ENCODE measurements at places on chromosomes 2 and 18.

DNA sequence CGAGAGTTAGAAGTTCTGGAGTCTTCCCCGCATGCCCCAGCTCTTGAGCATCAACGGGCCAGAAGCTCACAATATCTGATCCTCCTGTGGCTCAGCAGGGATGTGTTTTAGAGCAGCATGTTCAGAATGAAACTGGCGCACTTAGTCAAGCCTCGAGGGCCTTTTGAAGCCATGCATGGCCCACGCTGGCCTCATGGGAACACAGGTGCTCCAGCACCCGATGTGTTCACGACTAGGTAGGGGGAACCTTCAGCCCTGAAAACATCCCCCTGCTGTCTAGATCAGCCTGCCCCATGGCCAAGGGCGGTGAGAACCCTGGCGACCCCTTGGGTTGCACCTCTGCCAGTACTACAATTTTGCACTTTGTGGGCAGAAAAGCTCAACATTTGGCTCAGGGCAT is 32.8 kb downstream of the MSH6 start:
- DNase-seq, result no peak

GRCh38 chr2:175168564-175168945 is 552 bp upstream of the ATF2 start:
- no peak for DNase-seq

DNA sequence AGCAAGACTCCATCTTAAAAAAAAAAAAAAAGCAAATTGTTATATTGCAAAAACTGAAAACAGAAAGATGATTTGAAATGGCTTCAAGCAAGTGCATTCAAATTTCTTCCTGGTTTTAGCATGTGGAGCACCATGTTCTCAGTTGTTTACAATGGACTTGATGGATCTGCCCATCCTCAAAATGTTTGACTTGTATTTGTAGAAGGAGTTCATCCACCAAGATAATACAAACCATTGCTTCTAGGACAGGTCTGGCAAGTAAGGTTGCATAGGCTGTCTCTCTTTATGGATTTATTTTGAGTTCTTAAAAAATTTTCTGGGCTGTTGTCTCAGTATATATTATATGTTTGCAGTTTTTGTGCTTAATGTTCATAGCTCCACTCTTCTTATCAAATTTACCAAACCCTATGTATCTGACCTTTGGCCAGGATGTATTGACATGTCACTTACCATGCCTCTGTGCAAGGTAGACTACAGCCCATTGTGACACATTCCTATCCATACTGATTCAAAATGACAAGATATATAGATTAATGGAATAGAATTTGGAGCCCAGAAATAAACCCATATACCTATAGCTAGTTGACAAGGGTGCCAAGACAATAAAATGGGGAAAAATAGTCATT is 21.7 kb upstream of the ZCCHC2 start:
- DNase-seq, result no peak

- DNase-seq, result no peak
Observed at GRCh38 chr2:15582710-15583357, 8.8 kb upstream of the DDX1 start.

- no peak for DNase-seq
Observed at GRCh38 chr2:109339519-109339966, 210.5 kb downstream of the SH3RF3 start.

DNA sequence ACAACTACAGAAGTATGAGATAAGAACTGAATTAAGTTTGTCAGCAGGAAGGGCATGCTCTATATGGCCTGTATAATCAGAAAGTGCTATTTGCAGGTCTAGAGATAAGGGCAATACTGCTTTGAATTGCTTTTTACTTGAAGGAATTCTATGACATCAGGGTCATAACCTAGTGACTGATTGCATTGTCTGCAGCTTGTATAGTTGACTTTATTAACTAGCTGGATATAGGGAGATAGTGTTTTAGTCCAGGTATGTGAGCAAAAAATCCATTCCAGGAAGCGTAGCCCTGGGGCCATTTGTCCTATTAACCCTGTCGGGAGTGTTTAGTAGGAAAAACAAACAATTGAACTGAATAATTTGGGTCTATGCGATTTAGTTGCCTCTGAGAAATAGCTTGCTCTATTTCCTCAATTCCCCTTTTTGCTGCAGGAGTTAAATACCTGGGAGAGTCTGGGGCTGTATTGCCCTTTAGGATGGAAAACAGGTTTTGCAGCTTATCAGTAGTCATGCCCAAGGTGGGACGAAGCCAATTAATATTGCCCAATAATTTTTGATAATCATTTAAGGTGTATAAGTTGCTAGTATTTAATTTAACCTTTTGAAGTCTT is 30.0 kb downstream of the HTR2B start:
- no peak for DNase-seq

DNA sequence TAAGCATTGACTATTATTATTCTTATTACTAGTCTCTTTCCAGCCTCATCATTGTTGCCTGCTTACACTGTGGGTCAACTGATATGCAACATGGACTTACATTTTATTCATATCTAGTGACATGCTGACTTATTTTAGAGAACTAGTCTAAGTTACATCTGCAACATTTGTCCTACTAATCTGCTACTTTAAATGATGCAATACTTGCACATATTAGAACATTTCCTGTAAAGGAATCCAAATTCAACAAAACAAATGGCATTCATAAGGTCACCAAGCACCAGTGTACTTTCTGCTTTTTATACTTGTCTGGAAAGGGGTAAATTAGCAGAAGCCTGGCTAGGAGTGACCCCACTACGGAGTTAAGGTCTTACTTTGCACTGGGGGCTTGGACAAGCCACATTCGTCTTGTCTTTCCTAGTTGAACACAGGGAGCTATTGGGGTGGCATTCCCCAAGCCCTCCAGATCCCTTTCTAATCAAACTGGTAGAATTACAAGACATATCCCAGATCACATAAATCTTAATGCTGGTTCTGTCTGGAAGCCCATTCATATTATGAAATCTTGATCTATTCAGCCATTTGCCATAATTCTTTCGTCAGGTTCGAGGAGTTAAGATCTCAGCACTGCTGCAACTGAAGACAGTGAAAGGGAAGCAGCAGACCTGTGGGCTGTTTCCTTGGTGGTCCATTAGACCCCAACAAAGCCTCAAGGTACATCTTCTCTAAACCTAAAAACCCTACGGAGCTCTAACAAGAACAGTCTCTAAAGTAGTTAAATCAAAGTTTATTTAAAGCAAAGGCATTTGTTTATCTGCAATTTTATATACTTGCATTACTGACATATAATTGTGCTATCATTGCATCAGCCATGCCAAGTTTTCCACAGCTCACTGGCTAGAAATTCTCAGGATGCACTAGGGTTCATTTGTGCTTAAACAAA is 49.9 kb upstream of the RTN4 start:
- DNase-seq, result no peak

GRCh38 chr2:74149247-74149525 is 1.5 kb upstream of the BOLA3 start:
- DNase-seq, result no peak

- DNase-seq, result no peak
Observed at GRCh38 chr2:237035781-237036475, 49.8 kb upstream of the COPS8 start.

DNA sequence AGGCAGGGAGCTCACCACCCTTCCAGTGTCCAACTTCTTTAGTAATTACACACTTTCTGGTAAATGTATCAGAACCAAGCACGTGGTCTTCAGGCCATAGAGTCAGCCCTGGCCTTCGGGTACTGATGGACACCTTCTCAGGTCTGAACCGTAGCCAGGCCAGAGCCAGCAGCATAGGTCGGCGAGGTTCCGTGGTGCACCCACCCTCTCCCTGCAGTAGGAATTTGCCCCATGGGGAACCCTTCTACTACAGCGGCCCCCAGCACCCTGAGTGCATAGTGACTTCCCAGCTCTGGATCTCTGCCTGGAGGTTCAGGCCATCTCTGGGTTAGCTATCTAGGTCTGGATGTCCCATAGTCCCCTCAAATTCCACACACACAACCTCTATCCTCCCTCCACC is 61.6 kb downstream of the EDAR start:
- no peak for DNase-seq

GRCh38 chr2:3584076-3584475 is 9.0 kb downstream of the RPS7 start:
- no peak for DNase-seq
